ENCODE measurements at places on chromosomes 5 and 9. TPM values are rescaled to one million over a fixed set of nuclear protein-coding genes. Genes with fewer than 3 reads are reported as not detected.

PCDHGB2 gene
- 0.42 TPM for total RNA-seq

ACSL6 gene
- total RNA-seq = not detected

TJP2 gene
- 108 TPM for total RNA-seq

HAPLN1 gene
- total RNA-seq = not detected

SARDH gene
- 0.21 TPM for total RNA-seq

AIF1L gene
- 3.7 TPM for total RNA-seq

TAF11L5 gene
- not detected for total RNA-seq

PPP2R2B gene
- total RNA-seq = not detected

SPAAR gene
- total RNA-seq = 0.21 TPM

IL9 gene
- total RNA-seq = not detected

GFI1B gene
- not detected for total RNA-seq

PRPF4 gene
- 33.0 TPM for total RNA-seq

ACTBL2 gene
- total RNA-seq = 0.35 TPM

TRPM6 gene
- 0.14 TPM for total RNA-seq

PRRT1B gene
- not detected for total RNA-seq

PLAA gene
- total RNA-seq = 37.4 TPM

PIP5KL1 gene
- total RNA-seq = 16.0 TPM

MAML1 gene
- 9.4 TPM for total RNA-seq

SLC30A5 gene
- total RNA-seq = 43.6 TPM

TNC gene
- 58.9 TPM for total RNA-seq

TMEM252 gene
- not detected for total RNA-seq

ENHO gene
- total RNA-seq = not detected

IL5 gene
- total RNA-seq = not detected

PCDHA9 gene
- not detected for total RNA-seq

CDH9 gene
- total RNA-seq = not detected

PLCXD3 gene
- total RNA-seq = not detected

COX7C gene
- total RNA-seq = 753 TPM

FOXD1 gene
- total RNA-seq = 3.0 TPM

WNK2 gene
- total RNA-seq = 0.23 TPM

PBX3 gene
- total RNA-seq = 19.8 TPM

CSNK1G3 gene
- total RNA-seq = 34.6 TPM

KLHL9 gene
- total RNA-seq = 15.2 TPM

PTPRD gene
- total RNA-seq = 0.23 TPM

CMYA5 gene
- 0.09 TPM for total RNA-seq

SV2C gene
- 0.14 TPM for total RNA-seq

CNTNAP3 gene
- 8.3 TPM for total RNA-seq

C9orf153 gene
- not detected for total RNA-seq

IL4 gene
- not detected for total RNA-seq
